ENCODE measurements at places on chromosomes 4 and X.
A peak's percentile ranks its signal among the peaks of the same experiment; 100 is the strongest.

DNA sequence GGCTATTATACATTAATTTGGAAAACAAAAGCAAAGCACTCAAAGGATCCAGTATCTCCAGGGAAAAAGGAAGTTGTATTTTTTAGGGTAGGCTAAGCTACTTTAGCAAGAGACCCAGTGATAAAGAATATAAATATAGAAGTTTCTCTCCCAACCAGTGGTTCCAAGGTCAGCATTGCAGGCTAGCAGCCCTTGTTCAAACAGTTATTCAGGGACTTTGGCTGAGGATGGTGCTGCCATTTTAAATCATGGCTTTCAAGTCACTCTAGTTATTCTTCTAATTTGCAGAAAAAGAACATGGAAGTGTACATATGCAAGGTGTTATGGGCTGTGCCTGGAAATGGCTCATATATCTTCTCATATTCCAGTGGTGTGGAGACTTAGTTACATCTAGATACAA lies 9.3 kb downstream of the SCOC start:
- DNase-seq = no peak

- DNase-seq = no peak
Observed at GRCh38 chr4:2798399-2799223, 5.7 kb downstream of the SH3BP2 start.

DNA sequence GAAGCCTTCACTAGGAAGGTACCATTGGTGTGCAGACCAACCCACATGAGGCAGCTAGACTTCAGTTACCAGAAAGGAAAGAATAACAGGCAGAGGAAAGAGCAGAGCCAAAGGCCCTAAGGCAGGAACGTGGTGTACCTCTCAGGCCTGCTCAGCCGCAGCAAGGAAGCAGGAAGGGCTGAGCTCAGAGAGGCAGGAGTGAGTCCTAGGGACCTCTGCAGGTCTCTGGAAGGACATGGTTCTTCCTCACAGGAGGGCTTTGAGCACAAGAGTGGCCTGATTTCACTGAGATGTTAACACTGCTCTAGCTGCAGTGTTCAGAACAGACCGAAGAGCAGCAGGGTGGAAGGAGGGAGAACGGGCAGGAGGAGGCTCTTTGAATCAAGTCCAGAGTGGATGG lies 124.6 kb downstream of the DCHS2 start:
- no peak for DNase-seq

GRCh38 chr4:10395971-10396580 lies 61.1 kb downstream of the ZNF518B start:
- no peak for DNase-seq

DNA sequence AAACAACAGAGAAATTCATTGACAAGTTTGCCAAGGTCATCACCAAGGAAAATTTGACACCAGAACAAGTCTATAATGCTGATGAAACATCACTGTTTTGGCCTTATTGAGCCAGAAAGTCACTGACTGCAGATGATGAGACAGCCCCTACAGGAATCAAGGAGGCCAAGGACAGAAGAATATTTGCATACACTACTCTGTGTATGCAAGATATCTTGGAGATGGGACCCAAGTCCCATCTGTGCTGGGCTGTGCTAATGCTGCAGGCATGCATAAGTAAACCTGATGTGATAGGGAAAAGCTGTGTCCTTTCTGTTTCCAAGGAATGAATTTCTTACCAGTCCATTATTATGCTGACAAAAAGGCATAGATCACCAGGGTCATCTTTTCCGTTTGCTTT lies 126.8 kb downstream of the PAPSS1 start:
- DNase-seq = no peak

GRCh38 chr4:74794382-74795010 lies at the start of gene BTC:
Gene BTC (minus strand): TSS chr4:74794523. CDS start chr4:74794325, 198 bp downstream.
- DNase-seq = no peak

DNA sequence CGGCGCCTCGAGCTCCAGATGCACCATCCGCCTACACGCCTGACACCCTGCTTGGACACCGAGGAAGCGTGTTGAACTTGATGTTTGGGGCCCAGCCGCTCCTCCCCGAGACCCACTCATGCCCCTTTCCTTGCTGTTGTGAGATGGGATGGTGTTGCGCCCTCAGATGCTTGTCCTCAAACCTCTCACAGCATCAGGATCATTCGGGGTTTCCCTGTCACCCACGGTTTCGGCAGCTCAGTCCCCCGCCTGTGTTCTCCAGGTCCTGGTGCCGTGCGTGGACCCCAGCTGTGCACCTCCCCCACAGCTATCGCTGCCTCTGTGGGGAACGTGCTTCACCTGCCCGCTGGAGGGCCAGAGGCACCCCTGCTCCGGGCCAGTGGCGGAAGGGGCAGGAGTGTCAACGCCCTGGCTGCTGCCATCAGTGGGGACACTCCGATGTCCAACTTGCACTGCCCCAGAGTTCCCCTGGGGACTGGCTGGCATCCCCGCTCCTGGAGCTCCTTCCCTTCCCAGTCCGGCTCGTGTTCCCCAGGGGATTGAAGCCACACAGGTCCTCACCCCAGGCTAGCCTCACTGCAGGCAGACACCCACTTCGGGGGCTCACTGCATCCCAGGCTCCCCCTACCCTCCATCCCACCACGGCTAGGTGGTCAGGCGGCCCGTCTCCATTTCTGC lies 82.3 kb upstream of the ADRA2C start:
- DNase-seq = no peak

- DNase-seq = no peak
Observed at GRCh38 chr4:33395731-33396485, 2675.7 kb downstream of the PCDH7 start.

- DNase-seq = peak; percentile 6
Observed at GRCh38 chr4:112702892-112703291, 65.9 kb downstream of the LARP7 start.

DNA sequence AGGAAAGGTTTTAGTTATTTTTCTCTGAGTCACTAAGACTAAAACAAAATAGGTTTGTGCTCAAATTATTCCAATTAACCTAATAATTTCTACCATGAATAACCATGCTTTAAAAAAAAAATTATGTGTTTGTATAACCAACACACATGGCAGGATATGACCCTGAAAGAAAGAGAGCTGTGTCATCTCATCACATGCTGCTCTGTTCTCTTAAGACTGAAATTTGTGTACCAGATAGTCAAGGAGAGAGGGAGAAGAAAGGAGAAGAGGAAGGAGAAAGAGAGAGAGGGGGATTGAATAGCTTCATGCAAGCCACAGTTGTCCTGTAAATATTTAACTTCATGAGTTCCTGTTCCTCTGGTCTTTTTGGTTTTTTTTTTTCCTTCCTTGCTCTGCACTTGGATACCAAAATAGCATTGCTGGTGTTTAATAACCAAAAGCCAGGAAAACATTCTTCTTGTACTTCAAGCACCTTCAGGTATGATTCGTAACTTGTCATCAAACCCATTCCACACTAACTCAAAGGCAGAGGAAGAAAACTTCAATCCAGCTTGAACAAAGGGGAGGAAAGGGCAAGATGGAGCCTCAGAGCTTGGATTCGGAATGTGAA lies 6.4 kb upstream of the PROM1 start:
- no peak for DNase-seq

- DNase-seq = peak; percentile 41
Observed at GRCh38 chrX:149630681-149631233, 835 bp downstream of the TMEM185A start.

GRCh38 chr4:185468999-185469398 lies 2.5 kb downstream of the CCDC110 start:
- no peak for DNase-seq

GRCh38 chrX:15165832-15166231 lies 104.1 kb downstream of the ASB9 start:
- no peak for DNase-seq

DNA sequence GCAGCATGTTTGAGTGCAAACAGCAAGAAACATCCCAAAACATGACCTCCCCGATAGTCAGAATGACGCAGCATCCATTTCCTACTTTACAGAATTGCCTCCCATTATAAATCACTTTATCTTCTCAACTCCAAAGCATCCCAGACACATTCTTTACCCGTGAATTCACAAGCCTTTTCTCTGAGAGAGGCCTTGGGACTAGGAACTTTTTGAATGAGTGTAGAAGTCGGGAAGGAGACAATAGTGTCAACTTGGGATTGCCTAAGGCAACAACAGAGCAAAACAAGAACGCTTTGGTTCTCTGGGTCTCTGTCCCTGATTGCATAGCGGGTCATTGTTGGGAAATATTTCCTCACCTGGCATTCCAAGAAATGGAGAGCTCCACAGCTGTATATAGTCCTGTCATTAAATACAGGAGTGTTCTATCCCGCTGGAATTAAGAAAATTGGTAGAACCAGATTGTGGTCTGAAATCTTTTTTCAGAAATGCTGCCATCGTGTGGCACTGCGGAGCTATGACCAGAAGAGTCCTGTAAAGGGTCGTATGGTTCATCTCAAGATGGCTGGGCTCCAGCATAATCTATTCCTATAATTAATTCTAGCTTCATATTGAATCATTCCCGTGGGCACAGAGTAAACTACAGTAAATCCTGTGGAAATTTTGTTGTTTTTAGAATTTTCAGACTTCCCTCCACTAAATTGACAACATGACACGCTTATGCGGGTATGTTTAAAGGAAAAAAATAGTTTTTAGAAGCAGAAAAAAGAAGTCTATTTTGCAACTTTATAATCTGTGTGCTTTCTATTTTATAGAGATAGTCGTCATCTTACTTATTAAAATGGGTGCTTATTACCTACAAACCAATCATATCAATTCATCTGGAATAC lies 2.0 kb upstream of the SPP1 start:
- peak; percentile 79 for DNase-seq

DNA sequence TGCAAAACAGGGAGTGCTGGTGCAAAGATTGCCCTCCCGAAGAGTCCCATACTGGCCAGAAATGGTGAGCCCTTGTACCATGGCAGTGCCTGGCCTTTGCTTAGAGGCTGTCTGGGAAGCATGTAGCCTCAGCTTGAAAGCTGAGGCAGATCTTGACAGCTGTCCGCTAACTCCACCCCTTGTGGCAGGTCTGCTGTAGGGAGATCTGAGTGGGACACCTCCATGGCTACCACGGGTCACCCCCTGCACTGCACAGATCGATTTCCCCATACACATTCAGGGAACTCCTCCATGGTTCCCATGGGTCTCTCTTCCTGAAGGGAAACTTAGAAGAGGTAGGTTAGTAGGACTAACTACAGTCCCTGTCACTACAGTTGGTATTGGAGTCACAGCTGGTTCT lies 6.1 kb upstream of the ACOT9 start:
- no peak for DNase-seq

DNA sequence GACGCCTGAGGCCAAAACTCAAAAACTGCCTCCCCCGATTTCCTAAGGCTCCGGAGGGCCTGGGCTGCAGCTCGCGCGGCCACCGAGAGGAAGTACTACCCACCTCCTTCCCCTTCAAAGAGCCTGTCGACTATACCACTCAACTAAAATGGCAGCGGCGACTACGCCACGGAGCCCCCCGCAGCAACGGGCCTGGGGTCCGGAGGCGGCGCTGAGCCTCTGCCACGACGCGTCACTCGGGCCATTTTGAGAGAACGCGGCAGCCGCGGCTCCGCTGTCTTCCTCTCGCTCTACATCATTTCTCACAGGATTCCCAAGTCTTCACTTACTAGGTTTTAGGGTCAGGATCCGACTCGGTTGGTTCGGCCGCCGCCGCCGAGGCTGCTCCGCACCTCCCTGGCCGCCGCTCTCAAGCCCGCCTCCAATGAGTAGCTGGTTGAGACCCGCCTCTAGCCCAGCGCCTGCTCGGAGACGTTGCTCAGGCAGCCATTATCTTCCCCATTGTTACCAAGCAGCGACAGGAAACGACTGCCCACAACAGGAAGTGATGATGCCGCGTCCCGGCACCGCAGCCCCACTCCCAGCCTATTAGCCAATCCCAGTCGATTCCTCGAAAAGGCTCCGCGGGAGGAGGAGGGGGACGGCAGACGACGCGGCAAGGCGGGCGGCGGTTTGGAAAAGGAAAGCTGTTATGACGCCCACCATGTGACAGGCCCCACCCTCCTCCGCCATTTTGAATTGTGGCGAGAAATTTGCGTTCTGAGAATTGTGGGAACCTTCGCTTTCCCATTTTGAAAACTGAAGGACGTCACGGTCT lies at the start of gene RLIM:
RLIM (minus strand) TSS at position 532 of the 817 bp plus-strand sequence. CDS start 18,647 bp downstream, outside the sequence.
- peak; percentile 96 for DNase-seq

- DNase-seq = peak; percentile 4
Observed at GRCh38 chr4:17884063-17884462, 73.3 kb downstream of the NCAPG start.

- DNase-seq = no peak
Observed at GRCh38 chrX:19563746-19564145, 48.4 kb upstream of the MAP3K15 start.

GRCh38 chr4:122731676-122732075 lies 828 bp upstream of the BBS12 start:
- DNase-seq = no peak

GRCh38 chrX:151563449-151563848 lies at the start of gene PASD1:
Gene PASD1 (plus strand): TSS chrX:151563675. CDS start chrX:151601554, 37,879 bp downstream.
- DNase-seq = no peak

GRCh38 chrX:53128097-53128749 lies 34.3 kb downstream of the KANTR start:
- peak; percentile 25 for DNase-seq

- DNase-seq = peak; percentile 51
Observed at GRCh38 chrX:106898462-106898861, 4.7 kb downstream of the RIPPLY1 start.

DNA sequence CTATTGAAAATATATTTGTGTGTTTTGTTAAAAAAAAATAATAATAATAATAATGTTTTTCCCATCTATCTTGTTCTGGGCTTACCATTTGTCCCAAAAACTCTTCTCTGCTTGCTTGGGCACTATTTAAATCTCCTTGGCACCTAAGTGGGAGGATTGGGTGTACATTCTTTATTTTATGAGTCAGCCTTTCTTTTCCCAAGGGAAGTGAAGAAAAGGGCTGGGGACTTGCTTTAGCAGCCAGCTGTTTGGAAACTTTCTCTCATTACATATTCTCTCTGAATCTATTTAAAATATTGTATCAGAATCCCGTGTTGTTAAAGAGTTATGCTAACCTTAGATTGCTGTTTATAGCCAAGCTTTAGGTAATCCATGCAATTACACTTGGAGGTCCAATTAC lies 2332.4 kb downstream of the ARAP2 start:
- peak; percentile 18 for DNase-seq

All from fibroblast of skin of scalp (primary cell).